NK-92 treated with Interleukin-12 subunit alpha and Interleukin-12 subunit beta, amount 100 ng/mL, for 24 hours (cell line): ENCODE measurements at places on chromosomes 1 and 21.

DNA sequence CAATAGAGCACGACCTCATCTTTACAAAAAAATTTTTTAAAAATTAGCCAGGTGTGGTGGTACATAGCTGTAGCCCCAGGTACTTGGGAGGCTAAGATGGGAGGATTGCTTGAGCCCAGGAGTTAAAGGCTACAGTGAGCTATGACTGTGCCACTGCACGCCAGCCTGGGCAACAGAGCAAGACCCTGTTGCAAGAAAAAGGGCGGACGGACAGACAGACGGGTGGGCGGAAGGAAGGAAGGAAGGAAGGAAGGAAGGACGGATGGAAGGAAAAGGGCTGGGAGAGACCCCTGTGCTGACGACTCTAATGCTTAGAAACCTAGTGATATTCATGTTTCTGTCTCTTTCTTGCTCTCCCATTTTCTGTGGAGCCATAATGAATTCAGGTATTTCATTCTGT, 14.4 kb downstream of the PI4KB start:
- DNase-seq = no peak

DNA sequence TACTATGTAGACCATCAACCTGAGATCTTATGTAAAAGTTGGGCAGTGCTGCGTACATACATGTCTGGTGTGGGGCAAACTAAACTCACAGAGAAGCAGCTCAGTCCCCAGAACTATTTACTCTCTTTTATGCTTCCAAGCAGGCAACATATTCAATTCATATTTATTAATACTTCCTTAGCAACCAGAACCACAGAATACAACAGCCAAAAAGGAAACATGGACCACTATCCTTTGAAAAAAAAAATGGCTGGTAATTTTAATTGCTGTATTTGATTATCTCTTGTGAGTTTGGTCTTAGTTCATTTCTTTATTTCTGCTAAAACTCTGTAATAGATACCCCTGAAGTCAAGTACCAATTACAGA, 1.5 kb upstream of the PPP1R15B start:
- DNase-seq = no peak

DNA sequence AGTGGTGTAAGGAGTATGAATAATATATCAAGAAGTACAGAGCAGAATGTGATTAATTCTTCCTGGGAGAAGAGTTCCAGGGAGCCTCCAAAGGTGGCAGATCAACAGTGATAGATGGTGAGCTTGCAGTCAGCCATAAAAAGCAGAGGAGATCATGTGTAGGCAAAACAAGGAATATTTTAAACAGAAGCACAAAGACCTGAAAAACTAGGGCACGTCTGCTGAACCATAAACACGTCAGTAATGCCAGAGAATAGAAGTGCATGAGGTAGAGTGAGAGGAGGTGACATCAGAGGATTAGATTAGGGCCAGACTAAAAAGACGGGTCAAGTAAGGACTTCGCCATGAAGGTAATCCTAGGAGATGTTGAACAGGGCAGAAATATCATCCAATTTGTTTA, 151.8 kb downstream of the EIF4G3 start:
- DNase-seq = no peak

DNA sequence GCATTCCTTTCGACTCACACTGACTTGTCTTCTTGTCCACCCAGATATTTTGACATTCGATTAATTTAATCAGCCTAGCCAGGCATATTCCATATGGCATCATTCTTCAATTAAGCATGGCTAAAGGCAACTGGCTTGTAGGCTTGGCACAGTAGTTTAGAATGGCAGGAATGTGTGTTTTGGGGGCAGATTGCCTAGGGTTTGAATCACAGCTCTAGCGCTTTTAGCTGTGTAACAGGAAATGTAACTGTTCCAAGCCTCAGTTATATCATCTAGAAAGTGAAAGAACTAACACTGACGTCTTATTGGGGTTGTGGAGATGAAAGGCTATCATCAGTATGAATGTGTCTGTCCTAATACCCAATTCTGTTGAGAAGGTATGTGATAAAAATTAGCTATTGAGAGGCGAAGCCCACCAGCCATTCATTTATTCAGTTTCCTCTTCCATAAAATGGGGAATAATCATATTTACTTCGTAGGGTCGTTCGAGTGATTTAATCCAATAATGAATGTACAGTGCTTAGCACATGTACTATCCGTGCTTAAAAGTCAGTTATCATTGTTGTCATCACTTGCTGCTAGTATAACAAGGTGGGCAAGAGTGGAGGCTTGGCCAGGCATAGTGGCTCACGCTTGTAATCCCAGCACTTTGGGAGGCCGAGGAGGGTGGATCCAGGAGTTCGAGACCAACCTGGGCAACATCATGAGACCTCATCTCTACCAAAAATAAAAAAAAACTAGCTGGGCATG, 41.6 kb upstream of the GRHL3 start:
- no peak for DNase-seq

DNA sequence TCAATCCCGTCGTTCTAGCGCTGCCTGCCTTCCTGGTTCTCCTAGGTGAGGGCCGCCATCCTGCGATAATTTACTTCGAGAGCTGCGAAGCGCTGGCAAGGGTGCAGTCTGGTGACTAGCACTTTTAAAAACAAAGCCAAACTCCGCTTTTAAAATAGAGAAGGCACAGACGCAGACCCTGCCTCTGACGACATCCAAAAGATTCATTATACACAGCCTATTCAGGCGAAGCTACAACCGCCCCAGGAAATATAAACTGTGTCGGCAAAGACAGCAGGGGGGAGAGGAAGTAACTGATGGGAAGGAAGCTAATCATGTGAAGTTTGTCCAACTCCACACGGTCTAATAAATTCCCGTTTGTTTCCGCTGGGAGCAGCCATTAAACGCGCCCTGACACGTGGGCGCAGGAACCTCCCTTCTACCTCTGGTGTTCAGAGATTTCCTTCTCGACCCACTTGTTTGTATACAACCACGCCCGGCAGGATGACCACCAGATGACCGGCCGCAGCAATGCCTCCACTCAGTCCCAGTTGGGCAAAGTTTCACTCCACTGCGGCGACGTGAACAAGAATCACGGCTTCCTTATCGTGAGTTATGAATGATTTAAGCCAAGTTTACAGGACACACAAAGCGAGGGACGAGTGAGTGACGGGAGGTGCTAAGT, 1.3 kb downstream of the GNG12 start:
- no peak for DNase-seq

DNA sequence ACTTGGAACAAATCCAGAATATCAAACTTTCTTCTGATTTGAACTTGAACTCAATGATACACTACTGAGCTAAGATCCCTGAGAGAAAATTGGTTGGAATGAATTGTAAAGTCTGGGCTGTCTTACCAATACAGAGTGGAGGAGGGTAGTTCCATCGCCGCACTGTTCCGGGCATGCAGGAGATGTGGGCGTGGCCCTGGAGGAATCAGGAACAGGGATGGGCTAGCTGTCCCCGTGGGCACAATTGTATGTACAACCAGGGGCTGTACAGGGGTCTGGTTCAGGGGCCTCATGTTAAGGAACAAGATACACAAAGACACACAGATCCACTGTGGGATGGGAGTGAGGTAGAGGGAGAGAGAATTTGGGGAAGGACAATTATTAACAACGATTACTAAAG, 144.3 kb downstream of the ZSCAN20 start:
- no peak for DNase-seq

DNA sequence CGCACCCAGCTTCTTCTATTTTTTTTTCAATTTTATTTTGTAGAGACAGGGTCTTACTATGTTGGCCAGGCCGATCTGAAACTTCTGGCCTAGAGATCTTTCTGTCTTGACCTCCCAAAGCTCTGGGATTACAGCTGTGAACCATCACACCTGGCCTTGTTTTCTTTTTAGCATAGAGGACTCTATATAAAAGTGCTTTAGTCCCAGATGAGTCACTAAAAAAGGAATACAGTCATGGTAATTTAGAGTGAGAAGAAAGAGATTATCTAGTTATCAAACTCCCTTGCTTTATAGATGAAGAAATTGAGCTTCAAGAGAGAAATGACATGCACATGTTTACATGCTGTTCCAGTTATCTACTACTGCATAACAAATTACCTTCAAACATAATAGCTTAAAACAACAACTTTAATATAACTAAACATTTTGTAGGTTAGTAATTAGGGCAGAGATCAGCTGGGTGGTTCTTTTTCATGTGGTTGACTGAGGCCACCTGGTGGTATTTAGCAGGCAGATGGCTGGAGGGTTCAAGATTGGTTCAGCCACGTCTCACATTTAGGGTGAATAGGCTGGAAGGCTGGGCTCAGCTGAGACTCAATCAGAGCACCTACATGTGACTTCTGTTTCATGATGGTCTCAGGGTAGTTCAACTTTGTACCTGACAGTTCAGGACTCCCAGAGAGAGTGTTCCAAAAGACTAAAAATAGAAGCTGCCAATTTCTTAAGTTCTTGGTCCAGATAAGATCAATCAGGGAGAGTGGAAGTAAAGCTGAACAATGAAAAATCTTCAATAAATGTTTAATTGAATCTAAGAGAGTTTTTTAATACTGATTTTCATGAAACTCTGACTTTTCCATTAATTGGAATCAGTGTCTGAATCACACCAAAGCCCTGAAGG, 16.9 kb upstream of the MTF2 start:
- DNase-seq = peak; percentile 6

- DNase-seq = no peak
Measured at GRCh38 chr1:236147068-236147467, 4.7 kb downstream of the GPR137B start.

- DNase-seq = no peak
Measured at GRCh38 chr1:160168016-160168415, 16.6 kb downstream of the ATP1A4 start.

DNA sequence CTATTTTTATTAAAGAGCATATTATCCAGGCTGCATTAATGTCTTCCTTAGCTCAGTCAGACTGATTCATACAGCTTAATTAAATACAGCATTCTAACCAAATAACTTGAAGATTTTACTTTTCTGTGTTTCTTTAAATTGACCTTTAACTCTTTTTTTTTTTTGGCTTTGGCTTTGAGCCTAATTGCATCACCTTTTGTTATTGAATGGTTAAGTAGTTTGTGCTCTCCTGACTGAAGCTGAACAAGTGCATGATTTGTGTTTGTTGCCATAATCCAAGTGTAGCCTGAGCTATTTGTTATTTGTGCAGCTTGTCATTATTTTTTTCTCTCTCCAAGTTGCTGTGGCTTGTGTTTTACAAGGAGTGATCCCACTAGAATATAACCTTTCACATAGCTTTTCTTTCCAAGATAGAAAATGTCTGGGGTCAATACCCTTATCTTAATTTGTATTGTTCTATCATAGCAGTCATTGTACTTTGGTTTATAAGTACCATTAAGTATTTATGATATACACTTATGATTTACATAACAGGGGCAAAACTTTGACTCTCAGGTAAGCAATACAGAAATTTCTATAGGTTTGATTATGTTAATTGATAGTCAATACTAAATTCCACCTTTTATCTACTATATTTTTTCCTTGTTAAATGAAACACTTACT, 31.6 kb downstream of the CDC14A start:
- DNase-seq = no peak

- no peak for DNase-seq
Measured at GRCh38 chr1:244029124-244029523, 22.0 kb upstream of the ZBTB18 start.

DNA sequence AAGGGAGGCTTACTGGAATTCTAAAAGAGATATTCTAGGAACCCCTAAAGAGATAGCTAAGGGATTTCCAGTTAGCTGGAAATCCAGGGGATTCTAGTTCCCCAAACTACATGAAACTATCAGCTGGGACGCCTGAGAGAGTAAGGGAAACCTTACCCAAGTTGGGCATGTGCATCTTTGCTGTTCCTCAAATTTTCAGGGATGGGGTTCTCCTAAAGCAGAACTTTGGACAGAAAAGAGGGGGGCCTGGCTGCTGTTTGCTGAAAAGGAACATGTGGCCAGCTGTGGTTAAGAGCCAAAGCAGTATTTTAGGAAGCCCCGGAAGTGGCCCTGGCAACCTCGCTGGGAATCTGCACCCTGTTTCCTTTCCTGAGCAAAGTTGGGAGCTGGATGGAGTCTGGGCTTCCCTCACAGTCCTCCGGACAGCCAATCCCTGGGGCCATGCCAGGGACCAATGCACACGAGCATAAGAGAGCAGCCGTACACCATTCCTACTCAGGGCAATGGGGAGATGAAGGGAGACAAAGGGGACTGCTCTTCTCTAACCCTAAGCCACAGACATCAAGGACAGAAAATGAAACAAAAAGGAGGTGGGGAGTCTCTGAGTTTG, 154.3 kb downstream of the PLXNA2 start:
- no peak for DNase-seq

- DNase-seq = no peak
Measured at GRCh38 chr1:15522551-15522950, 1.5 kb downstream of the CASP9 start.
